ENCODE measurements at places on chromosomes 16 and 17. TPM values are rescaled to one million over a fixed set of nuclear protein-coding genes. Genes with fewer than 3 reads are reported as not detected.

Gene DUS2
- 35.1 TPM for total RNA-seq

Gene TMEM204
- total RNA-seq, result 14.3 TPM

Gene CBFA2T3
- total RNA-seq, result 0.14 TPM

Gene MT1G
- 35.9 TPM for total RNA-seq

Gene MPV17L
- total RNA-seq, result 0.20 TPM

Gene CORO6
- 13.0 TPM for total RNA-seq

Gene CKLF
- 99.0 TPM for total RNA-seq

Gene RNF112
- 0.34 TPM for total RNA-seq

Gene USP43
- 0.43 TPM for total RNA-seq

Gene GUCY2D
- not detected for total RNA-seq

Gene SLC38A8
- total RNA-seq, result not detected

Gene GNAO1
- 2.3 TPM for total RNA-seq

Gene LPCAT2
- total RNA-seq, result not detected

Gene ARSG
- total RNA-seq, result 8.4 TPM

Gene CIBAR2
- total RNA-seq, result not detected

Gene COG7
- 16.4 TPM for total RNA-seq

Gene CA7
- total RNA-seq, result not detected

Gene KIF2B
- not detected for total RNA-seq

Gene MLKL
- 18.5 TPM for total RNA-seq

Gene SPAG7
- 62.9 TPM for total RNA-seq

Gene CD300A
- 2.4 TPM for total RNA-seq

Gene GLOD4
- total RNA-seq, result 55.2 TPM

Data from activated CD8-positive, alpha-beta T cell treated with anti-CD3 and anti-CD28 coated beads for 36 hours (primary cell).